ENCODE measurements at places on chromosomes 6 and 20. TPM values are rescaled to one million over a fixed set of nuclear protein-coding genes. Genes with fewer than 3 reads are reported as not detected.

Gene LST1
- 1.9 TPM for total RNA-seq

GRCh38 chr6:22783931-22784330, 214.6 kb downstream of the HDGFL1 start:
- no peak for DNase-seq

Gene TCP11
- total RNA-seq, result not detected

DNA sequence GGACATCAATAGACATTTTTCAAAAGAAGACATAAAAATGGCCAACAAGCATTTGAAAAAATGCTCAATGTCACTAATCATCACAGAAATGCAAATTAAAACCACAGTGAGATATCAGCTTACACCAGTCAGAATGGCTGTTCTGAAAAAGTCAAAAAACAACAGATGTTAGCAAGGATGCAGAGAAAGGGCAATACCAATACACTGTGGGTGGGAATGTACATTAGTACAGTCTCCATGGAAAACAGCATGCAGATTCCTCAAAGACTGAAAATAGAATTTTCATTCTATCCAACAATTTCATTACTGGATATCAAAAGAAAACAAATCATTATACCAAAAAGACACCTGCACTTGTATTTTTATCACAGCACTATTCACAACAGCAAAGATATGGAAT, 85.3 kb downstream of the DCDC2 start:
- no peak for DNase-seq

DNA sequence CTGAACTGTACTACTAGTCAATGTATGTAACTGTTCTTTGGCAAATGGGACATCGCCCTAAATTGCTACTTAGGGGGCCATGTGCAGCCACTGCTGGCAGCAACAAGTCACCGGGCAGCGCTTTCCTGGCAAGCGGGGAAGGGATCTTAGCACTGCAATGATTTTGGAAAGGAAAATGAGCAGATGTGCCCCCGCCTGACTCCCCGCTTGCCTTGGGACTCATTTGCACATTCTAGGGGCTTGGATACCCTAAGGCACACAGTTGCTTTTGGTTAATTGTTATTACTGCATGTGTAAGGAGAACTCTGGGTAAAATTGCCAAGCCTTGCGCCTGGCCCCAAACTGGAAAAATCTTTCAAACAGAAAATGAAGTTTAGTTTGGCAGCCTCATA, 32.2 kb downstream of the CD83 start:
- DNase-seq, result no peak

Gene SPATS1
- not detected for total RNA-seq

DNA sequence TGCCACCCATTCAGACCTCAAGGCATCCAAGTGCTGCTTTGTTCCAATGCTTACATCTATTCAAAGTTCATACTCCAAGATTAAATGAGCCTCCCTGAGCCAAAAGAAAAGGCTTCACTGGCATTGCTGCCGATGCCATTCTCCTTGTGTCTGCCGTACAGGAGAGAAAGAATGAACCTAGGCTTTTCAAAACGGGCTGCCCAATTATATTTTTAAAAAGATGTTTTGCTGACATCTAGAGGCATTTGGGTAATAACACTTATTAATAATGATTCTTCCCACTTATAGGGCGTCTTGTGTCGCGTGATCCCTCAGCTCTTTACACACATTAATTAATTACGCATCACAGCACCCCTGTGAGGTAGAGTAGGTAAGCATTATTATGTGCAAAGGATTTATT, 545.6 kb downstream of the PKHD1 start:
- DNase-seq, result no peak

DNA sequence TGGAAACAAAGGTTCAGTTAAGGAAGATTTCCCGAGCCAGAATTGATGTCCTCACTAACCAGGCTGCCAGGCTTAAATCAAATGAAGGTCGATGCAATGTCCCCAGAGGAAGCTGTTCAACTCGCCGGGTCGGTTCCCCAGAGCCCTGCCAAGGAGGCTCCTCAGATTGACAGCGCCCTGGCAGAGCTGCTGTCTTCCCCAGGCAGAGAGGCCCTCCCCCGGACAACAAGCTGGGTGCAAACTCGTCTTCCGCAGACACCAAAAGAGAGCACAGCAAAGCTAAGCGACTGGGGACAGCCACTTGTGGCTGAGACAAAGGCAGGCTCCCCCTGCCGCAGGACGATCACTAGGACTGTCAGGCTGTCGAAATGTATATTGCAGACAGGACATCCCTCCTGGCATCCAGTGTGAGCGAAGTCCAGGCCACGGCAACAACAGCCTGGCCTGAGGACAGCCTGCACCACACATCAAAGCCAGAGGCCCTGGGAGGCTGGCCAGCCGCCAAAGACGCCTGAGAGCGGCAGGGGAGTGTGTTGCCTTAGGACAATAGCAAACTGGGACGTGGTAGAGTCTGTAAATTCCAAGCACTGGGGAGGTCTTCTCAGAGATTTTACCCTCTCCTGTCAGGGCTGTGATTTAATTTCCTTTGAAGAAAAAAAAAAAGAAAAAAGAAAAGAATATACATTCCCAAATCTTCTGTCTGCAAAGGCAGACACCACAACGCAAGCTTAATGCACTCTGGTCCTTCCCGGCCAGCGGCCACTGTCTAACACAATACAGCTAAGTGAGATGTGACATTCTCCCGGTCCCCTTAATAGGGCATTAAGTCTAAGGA, 99.1 kb downstream of the HIVEP2 start:
- no peak for DNase-seq

Gene MCCD1
- not detected for total RNA-seq

- DNase-seq, result no peak
Measured at GRCh38 chr20:48794360-48794759, 33.4 kb downstream of the PREX1 start.

- no peak for DNase-seq
Measured at GRCh38 chr6:160247457-160247883, 11.2 kb downstream of the SLC22A2 start.

DNA sequence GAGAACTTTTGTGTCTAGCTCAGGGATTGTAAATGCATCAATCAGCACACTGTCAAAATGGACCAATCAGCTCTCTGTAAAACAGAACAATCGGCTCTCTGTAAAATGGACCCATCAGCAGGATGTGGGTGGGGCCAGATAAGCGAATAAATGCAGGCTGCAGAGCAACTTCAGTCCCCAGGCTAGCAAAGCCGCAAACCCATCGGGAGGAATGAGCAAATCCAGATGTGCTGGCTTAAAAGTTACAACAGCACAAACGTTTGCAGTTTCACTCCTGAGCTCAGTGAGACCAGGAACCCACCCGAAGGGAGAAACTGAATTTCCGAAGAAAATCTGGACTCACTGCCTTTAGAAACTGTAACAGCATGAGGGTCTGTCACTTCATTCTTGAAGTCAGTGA, 21.9 kb upstream of the MBOAT1 start:
- DNase-seq, result no peak

Gene DDO
- total RNA-seq, result 2.1 TPM

Gene PIGU
- 9.1 TPM for total RNA-seq

DNA sequence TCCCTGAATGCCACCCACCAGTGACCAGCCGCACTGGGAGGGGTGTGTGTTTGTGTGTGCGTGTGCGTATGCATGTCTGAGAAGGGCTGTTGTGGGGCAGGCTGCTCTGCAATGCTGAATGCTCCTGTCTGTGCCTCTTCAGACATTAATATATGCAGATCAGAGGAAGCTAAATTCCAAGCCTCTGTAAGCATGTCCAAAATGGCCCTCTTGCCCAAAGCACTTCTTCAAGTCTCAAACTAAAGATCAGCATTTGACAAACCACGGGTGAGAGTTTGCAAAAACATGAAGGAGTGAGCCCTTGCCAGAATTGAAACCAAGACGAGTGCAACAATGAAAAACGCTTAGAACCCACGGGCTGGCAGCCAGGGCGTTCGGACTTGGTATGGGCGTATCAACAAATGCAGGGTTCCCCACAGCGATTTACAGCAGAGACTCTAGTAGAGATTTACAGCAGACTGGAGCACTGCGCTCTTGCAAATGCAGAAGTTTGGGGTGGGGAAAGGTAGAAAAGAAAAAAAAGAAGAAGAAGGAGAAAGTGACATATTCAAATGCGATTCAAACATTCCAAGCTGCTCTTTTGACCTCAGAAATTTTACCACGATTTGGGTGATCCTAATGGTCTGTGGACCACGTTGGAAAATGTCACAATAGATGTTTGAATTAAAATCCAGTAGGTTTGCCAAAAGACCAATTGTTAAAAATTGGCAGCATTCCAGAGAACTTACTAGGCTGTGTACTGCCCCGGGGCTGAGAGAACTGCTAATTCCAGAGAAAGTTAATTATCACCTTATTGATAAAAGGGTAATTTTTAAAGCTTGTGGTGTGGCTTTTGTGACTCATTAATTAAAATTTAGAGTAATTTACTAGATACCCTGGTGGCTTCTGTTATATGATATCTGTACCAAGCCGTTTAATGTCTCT, 3.5 kb downstream of the SCML4 start:
- peak; percentile 89 for DNase-seq

Gene CLPSL2
- not detected for total RNA-seq

Gene NOX3
- not detected for total RNA-seq

DNA sequence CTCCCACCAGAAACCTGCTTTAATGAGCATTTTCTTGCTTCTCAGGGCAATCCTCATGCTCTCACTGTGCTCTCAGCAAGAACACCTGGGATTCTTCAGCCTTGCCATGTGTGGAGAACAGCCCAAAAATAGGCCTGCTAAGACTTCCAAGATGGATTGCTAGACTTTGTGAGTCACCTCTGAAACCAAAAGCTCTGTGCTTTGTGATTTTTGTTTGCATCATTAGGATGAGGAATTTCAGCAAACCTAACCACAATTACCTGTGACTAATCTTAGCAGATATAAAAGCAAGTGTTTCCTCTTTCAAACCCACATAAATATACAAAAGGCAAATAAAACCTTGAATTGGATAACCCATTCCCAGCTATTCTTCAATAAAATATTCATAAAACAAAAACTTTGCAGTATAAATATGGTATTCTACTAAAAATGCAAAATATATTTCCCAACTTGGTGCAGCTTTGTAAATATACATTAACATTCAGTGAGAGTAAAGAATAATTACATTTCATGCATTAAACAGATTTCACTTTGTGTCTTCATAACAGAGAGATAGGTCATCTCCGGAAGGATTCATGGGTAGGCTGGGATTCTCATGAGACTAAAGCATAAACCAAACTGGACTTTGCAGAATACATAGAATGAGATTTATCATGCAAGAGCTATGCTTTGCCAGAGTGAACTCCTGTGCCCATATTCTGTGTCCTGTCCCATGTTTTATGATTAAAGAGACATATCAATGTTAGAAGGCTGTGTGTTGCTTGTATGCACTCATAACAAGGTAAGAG, 33.5 kb downstream of the TPBG start:
- no peak for DNase-seq

DNA sequence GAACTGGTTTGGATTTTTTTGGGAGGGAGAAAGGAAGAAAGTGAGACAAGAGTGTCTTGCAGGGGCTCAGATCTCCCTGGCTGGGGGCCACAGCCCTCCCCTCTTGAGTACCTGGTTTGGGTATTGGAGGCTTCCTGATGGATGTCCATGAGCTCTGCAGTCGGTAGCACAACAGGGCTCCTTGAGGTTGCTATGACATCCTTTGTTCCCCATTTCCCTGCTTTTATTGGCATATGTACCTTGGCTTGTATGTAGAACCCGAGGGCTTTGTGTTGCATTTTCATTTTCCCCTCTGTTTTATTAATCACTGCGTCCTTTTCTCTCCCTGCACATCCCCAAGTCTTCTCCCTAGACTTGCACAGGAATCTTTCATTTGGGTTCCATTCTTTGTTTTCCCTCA, 355.5 kb upstream of the TSHZ2 start:
- no peak for DNase-seq

GRCh38 chr6:16243055-16243454, 4.7 kb downstream of the GMPR start:
- DNase-seq, result no peak

DNA sequence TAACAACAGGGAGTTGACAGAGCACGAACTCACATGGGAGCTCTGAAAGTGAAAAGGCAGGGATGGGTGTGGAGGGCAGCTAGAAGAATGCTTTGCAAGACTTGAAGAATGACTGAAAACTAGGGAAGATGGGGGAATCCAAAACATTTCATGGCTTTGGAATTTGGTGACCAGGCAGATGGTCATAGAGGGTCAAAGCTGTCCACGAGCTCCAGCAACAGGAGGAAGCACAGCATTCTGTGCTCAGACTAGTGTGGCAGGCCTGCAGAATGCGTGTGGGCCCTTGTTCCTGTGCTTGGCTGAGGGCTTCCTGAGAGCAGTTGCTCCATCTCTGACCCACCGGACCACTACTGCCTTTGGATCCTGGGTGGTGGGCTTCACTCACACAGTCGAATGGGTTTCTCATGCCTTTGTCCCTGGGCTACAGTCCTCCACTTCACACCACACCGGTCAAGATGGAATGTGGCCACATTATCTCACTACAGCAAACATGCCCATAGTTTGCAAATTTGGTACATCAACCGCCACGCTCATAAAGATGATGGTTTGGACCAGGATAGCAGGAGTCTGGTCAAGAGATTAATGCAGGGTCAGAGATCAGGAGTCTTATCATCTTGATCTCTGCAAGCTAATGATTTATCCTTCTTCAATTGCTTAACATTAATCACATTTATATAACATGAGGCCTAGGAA, 100.7 kb downstream of the SGK1 start:
- DNase-seq, result no peak

- DNase-seq, result no peak
Measured at GRCh38 chr20:37185686-37186085, 6.3 kb upstream of the MROH8 start.

DNA sequence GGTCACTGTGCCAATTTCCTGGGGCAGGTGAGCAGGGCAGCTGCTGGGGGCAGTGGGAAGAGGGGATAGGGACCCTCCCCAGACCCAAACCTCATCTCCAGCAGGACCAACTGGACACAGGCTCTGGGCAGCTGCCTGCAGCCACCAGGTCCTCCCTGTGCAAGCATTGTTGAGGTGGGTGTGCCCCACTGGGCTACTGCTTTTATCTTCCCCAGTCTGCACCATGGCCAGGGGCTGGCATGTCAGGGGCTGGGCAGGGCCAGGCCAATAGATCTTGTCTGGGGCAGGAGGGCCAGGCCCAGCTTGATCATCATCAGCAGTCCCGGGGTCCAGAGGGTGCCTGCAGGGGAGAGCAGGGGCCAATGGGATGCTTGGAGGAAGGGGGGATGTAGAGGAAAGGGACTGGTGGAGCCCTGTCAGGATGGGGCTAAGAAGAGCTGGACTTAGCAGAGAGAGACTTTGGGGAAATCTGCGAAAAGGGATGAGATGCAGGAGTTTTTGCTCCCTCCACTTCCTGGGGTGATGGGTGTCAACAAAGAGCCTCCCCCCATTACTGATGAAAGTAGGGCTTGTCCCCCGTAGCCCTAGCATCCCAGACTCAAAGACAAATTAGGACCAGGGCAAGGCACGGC, 5.7 kb downstream of the EBF4 start:
- no peak for DNase-seq

Gene PPP1R16B
- total RNA-seq, result 12.1 TPM

Gene PTCRA
- total RNA-seq, result not detected

Gene OPN5
- not detected for total RNA-seq

Data from esophagus muscularis mucosa (tissue), 4 donors.